ENCODE measurements at places on chromosomes 3 and 15.
A peak's percentile ranks its signal among the peaks of the same experiment; 100 is the strongest.

- DNase-seq: no peak
These were observed 27.1 kb downstream of the SPATA12 start for GRCh38 chr3:57087361-57088092.

- no peak for DNase-seq
These were observed 32.7 kb downstream of the CRABP1 start for GRCh38 chr15:78372880-78373279.

DNA sequence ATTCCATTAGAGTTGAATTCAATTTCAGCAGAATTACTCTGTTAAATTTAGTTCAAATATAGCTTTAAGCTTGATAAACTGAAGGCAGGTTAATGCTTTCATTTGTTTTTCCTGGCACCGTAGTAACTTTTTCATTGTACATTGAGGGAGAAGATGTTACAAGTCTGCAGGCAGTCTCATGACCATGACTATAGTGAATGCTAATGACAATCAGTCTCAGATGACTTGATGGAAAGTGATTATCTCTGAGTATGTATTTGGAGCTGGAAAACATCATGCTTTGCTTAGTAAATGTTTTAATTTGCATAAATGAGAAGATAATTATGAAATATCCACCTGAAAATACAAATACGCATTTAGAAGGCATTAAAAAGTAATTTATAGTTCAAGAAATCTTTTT, 16.0 kb upstream of the RNF7 start:
- DNase-seq: no peak

DNA sequence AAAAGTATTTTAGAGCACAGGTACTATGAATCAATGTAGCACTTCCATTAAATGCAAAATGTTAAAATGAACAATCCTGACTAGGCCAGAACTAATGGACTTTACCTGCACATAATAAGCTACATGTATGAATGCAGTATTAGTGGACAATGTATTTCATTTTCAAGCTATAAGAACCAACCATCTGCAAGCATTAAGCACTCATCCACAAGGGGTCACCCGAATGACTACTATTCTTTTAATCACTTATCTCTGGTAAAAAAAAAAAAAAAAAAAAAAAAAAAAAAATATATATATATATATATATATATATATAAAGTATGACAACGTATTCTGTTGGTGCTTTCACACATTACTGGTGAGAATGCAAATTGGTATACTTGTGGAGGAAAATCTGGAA, 7.2 kb downstream of the HERC1 start:
- no peak for DNase-seq

DNA sequence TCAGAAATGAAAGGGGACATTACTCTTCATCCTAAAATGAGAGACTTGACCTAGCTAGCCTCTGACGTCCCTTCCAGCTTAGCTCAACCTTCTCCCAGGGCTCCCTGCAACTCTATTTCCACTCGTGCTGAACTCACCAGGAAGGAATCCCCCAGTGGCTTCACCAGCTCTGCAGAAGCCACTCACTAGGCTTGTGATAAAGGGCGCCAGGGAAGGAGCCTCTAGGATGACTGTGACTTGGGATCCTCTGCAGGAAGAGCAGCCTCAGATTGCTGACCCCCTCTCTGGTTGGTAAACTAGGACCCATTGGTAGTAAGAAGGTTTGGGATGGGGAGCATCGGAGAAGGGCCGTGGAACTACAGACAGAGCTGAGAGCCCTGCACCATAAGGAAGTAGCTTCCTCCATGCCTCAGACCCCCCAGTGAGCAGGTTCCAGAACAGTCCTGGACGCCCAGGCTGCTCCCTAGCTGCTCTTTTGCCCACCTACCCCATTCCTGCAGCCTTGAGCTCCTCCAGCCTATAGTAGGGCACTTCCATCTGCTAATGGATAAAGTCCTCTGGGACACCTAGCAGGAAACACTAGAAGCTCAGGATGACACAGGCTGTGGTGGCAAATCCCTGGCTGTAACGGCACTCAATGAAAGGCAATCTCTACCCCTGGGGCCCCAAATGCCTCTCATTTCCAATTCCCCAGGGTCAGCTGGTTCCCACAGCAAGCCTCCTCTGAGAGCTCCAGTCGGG, 26.0 kb downstream of the PLA2G4F start:
- peak; percentile 45 for DNase-seq

DNA sequence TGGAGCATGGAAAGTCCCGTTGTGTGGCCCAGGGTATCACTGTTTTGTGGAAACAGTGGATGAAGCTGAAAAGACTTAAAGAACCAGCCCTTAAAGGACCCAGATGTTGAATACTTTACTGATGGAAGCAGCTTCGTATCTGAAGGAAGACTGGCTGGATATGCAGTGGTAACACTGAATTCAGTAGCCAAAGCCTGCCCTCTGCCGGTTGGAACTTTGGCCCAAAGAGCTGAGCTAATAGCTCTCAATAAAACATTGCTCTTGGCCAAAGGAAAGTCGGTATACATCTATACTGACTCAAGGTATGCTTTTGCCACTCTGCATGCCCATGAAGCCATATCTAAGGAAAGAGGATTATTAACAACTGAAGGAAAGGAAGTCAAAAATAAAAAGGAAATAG, 885.4 kb downstream of the PDCD6IP start:
- DNase-seq: no peak

GRCh38 chr15:40322531-40323238, 807 bp upstream of the INAFM2 start:
- no peak for DNase-seq

DNA sequence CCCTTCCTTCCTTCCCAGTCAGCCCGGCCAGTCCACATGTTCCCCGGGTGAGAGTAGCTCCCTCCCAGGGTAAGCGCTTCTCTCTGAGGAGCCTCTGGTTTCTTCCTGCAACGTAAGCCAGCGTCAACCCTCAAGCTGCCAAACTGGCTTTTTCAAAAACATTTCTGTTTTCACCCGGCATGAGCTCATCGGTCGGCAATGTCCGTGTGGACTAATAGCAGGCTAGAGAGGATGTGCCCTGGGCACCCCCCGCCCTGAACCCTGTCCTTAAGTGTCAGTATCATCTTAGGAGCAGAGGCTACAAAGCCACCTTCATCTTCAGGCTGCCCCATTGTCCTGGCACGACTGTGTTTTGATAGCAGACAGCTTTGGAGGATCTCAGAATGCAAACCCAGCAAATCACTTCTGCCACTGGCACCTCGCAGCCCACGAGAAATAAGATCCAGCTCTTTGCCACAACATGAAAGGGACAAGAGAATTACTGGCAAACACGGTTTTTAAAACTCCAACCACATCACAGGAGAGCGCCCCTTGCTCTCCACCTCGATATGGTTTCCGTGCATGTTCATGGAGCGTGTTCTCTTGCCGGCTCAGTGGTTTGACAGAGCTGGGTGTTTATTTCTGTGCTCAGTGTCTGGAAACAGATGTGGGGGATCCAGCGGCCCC, 9.9 kb downstream of the ALDH1A3 start:
- no peak for DNase-seq
